ENCODE measurements at places on chromosomes 13 and 19.

DNA sequence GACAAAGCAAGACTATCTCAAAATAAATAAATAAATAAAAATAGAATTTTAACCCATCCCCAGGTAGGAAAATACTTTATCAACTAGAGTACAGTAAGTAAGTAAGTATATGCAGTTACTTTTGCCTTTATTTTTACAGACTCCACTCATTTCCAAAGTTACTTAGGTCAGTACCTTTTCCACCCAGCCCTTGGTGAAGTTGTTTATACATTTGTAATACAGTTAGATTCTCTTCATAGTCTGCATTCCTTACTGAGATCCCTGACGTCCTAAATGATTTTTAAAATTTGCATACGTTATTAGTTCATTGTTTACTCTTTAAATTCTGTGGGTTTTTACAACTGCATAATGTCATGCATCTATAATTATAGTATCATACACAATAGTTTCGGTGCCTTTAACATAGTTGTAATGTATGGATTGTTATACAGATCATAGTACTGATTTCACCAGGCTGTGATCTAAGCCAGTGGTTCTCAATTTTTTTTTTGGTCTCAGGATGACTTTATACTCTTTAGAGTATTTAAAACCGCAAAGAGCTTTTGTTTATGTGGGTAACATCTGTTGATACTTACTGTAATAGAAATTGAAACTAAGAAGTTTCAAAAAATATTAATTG lies 10.4 kb downstream of the SETDB2 start:
- no peak for DNase-seq

DNA sequence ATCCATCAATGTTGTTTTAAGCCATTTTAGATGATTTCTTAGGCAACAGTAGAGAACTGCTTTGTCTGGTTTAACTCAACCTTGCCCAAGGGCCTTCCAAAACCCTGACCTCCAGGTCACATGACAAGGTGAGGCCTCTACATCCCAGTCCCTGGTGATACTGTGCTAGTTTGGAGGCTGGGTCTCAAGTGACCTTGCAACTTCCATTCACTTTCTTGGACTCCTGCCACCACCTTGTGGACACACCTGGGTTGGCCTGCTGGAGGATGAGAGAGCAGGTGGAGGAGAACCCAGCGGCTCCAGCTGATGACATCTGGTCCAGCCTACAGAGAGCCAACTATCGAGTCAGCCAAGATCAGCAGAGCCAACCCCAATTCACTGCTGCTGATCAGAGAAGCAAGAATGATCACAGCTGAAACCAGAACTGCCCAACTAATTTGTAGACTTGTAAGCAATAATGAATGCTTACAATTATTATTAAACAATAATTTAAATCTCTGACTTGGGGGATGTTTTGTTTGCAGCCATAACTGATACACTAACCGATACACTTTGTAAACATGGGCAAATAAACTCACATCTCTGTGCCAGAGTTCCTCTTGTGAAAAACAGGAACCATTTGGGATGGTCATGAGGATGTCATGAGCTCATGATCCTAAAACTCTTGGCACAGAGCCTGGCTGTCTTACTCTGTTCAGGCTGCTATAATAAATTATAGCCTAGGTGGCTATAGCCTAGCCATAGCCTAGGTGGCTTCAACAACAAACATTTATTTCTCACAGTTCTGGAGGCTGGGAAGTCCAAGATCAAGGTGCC lies 11.5 kb downstream of the FAM187B start:
- no peak for DNase-seq

DNA sequence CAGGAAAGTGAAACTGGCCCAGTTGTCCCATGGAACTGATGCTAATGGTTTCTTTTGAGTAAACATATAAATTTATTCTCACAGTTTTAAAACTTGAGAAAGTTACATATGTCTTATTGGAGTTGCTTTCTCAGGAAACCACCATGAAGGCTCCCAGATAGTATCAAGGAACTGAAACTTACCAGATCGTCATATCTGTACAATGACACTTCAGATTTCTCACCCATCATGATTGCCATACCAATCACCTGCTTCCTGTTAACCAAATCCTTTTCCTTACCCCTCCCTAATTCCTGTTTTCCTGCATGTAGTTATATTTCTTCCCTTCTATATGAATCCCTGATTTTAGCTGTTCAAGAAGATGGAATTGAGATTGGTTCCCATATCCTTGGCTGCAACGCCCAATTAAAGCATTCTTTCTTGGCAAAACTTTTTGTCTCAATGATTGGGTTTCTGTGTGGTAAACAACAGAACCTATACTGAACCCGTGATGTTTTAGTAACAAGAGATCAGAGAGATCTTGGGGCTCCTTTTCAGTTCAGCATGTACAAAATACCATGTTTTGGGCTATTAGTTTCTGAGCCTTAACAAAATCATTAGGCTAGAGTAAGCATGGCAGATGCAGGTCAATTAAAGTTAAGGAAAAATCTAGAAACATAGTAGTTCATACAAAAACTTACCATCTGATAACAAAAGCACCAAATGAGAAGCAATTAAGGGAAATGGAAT lies 781.3 kb upstream of the MIR17HG start:
- DNase-seq, result no peak

GRCh38 chr13:97002581-97002980 lies 8.3 kb upstream of the OXGR1 start:
- no peak for DNase-seq

- DNase-seq, result peak; percentile 92
Observed at GRCh38 chr19:52942386-52943133, 19.3 kb upstream of the ZNF888 start.

GRCh38 chr13:34277936-34278335 lies 460.0 kb downstream of the RFC3 start:
- DNase-seq, result no peak

DNA sequence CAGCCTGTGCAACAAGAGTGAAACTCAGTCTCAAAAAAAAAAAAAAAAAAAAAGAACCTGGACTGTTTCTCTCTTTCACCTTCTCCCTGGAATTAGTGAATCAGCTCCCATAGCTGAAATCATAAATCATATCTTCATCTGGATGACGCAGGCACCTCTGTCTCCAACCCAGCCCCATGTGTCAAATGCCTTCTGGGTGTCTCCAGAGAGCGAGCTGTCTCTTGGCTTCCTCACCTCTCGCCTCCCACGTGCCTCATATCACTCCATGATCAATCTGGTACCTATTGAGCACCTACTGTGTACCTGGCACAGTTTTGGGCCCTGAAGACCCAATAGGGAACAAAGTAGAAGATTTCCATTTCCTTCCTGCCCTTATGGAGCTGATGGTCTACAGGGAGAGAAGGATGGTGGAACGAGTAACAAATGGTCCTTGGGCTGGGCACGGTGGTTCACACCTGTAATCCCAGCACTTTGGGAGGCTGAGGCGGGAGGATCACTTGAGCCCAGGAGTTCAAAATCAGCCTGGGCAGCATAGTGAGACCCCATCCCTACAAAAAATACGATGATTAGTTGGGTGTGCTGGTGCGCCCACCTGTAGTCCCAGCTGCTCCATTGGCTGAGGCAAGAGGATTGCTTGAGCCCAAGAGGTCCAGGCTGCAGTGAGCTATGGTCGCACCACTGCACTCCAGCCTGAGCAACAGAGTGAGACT lies 2.5 kb downstream of the HSD11B1L start:
- DNase-seq, result no peak

GRCh38 chr13:101272886-101273285 lies 143.4 kb downstream of the NALCN start:
- no peak for DNase-seq

GRCh38 chr13:28012896-28013295 lies 24.4 kb upstream of the URAD start:
- no peak for DNase-seq

GRCh38 chr19:33705090-33705847 lies 83.5 kb downstream of the CHST8 start:
- DNase-seq, result no peak

DNA sequence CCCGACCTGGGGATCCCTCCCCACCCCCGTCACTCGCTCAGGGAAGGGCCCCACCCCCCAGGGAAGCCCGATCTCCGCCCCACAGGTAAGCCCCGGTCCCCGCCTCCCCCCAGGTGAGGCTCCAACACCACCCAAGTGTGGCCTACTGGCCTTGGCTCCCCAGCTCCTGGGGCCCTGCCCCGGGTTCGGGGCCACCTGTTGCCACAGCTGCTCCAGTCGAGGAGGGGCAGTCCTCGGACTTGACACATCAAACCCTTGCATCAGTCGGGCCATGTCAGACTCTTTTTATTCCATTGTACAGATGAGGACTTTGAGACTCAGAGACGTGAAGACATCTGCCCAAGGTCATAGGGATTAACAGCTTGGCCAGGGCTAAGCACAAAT lies 512 bp downstream of the CC2D1A start:
- no peak for DNase-seq

- DNase-seq, result peak; percentile 29
Observed at GRCh38 chr13:45073809-45074208, 46.5 kb upstream of the GTF2F2 start.

GRCh38 chr13:30629527-30629926 lies 11.8 kb downstream of the USPL1 start:
- peak; percentile 54 for DNase-seq

- no peak for DNase-seq
Observed at GRCh38 chr13:24614306-24615080, 65.7 kb upstream of the ATP12A start.

GRCh38 chr19:16714702-16715287 lies 4.9 kb upstream of the NWD1 start:
- peak; percentile 64 for DNase-seq

DNA sequence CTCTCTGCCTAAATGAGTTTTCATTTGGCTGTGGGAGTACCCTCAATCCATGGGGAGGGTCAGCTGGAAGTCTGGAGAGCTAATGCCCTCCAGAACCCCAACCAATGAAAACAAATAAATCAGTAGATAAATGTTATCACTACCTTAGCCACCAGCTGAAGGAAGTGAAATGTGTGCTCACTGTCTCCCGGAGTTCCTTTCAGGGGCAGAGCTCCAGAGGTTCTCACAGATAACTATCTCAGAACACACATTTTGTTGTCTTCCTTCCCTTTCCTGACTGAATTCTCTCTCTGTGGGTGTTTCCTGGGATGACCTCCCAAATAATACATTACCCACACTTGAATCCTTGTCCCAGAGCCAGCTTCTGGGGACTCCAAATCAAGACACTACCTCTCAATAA lies 779.6 kb downstream of the DIAPH3 start:
- no peak for DNase-seq

GRCh38 chr19:6687114-6687513 lies 17.2 kb upstream of the TNFSF14 start:
- no peak for DNase-seq

DNA sequence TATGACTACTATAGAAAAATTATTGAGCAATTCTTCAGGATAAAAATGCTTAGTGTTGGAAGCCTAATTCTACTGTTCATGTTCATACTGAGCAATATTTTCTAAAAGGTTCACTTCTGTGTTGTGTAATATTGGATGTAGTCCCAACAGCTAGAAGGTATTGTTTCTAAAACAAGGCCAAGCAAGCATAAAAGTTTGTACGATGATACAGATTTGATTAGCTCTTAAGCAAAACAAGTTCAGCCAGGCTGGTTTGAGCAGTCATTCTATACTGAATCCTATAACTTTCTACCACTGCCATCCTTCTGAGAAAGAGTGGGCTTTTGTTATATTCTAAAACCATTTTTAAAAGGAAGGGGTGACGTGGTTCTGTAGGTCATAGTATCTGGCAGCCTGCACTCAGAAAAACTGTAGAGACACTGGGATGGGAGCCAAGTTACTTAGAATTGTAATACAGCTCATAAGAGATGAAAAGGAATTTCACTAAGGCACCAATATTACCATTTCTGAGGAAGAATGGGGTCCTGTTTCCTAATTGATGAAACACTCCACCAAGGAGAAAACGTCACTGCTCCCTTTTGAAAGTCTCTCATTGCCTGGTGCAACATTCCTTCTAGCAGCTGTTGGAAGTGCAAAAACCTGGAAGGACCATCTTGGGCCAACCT lies 275.0 kb upstream of the DACH1 start:
- DNase-seq, result no peak

GRCh38 chr13:44079413-44080205 lies 199.9 kb downstream of the LACC1 start:
- DNase-seq, result no peak

DNA sequence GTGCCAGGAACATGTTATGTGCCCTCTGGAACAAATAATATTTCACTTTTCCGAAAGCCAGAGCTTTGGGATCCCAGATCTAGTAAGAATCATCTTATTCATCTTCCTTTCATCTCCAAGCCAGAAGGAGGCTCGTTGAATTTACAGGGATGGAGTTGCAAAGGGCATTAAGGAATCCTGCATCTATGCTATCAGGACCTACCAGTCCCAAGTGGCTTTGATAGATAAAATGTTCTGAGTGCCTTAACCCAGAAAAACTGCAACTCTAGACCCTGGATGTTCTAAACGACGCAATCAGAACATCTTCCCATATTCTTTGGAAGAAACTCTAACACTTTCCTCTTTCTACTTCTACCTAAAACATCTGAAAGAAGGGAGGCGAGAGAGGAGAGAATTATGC lies 9.2 kb upstream of the EDDM13 start:
- DNase-seq, result peak; percentile 25

DNA sequence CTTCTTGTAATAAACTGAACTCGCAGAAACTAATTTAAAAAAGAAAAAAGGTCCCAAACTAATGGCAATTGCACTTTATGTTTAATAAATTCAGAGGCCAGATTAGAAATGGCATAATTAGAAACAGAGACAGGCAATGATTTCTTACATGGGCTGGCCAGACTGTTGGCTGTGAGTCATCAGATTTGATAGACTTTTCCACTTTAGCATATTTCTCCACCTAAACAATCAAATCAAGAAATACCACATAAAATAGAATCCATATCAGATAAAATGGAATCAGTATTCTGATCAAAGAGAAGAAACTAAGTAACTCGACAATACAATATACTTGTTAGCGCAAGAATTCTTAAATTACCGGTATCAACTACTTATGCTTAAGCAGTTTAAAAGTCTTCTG lies 29.0 kb downstream of the EXOSC8 start:
- DNase-seq, result no peak

- DNase-seq, result no peak
Observed at GRCh38 chr19:14265290-14266036, 59.5 kb upstream of the ADGRL1 start.

GRCh38 chr19:50447053-50447452 lies 14.4 kb downstream of the MYBPC2 start:
- DNase-seq, result no peak

- DNase-seq, result peak; percentile 84
Observed at GRCh38 chr19:12792051-12792852, 966 bp downstream of the JUNB start.

GRCh38 chr13:51818781-51819511 lies 15.0 kb upstream of the DHRS12 start:
- no peak for DNase-seq

- no peak for DNase-seq
Observed at GRCh38 chr19:45363861-45364459, 6.4 kb downstream of the ERCC2 start.

DNA sequence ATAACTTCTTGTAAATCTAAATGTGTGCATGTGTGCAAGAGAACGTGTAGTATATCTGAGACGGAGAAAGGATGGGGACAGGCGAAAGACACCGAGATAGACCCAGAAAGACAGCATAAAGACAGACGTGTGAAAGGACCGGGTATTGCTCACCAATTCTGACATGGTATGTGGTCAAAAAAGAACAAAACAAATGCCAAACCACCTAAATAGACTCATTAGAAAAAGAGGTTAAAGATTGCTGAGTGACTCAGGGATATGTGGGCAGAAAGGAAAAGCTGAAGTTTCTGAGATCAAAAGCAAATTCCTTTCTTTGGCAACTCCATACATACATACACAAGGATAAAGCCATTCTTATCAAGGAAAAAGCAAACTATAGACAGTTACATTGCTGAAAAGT lies 179.7 kb upstream of the TSC22D1 start:
- DNase-seq, result no peak

GRCh38 chr13:88074794-88075510 lies 403.8 kb downstream of the SLITRK5 start:
- DNase-seq, result peak; percentile 17
